ENCODE measurements at places on chromosomes 3 and 15. TPM values are rescaled to one million over a fixed set of nuclear protein-coding genes. Genes with fewer than 3 reads are reported as not detected.

DNA sequence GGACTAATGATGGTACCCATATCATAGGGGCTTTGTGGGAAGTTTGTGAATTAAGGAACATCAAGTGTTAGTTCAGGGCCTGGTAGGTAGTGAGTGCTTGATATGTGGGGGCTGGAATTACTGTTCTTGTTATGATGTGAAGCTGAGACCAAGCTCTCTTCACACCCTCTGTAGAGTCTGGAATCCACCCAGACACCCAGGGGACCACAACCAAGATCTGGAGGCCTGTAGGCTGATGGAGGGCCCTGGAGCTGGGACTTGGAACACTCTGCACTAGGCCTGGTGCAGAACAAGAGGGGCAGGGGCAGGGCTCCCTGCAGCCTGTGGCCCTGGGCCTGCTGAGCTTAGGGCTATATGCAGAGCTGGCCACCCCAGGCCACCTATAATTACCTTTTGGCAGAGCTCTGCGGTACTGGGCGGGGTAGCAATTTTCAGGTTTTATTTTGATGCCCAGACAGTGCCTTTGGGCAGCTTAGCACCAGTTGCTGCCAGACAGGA lies 13.1 kb upstream of the PRKCD start:
- DNase-seq, result no peak

GRCh38 chr3:137988152-137988551 lies 21.8 kb upstream of the CLDN18 start:
- DNase-seq, result no peak

- no peak for DNase-seq
These were observed 39.0 kb downstream of the DRD3 start for GRCh38 chr3:114139836-114140235.

EHD4 gene
- 20.5 TPM for polyA plus RNA-seq

LEKR1 gene
- polyA plus RNA-seq, result 2.5 TPM

PPM1L gene
- 9.4 TPM for polyA plus RNA-seq
